Activated naive CD8-positive, alpha-beta T cell treated with anti-CD3 and anti-CD28 coated beads, Interleukin-2, amount 50 U/mL, for 16 hours (primary cell): ENCODE measurements at places on chromosomes 7 and 10.

GRCh38 chr7:115548756-115549155, 481.8 kb downstream of the TFEC start:
- DNase-seq = no peak

DNA sequence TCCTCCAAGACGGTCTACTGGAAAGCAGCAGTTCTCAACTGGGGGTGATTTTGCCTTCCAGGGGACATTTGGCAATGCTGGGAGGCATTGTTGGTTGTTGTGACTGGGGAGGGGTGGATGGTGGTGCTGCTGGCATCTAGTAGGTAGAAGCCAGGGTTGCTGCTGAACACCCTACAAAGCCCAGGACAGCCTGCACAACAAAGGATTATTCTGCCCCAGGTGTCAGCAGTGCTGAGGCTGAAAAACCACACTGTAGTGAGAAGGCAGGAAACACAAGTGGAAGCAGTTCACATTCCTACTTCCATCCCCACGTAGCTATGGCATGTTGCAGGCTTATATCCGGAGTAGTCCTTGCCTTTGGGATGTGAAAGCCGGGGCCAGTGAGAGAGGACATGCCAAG, 86.9 kb downstream of the AOAH start:
- no peak for DNase-seq

- DNase-seq = no peak
Observed at GRCh38 chr10:86699125-86699524, 30.8 kb downstream of the LDB3 start.

DNA sequence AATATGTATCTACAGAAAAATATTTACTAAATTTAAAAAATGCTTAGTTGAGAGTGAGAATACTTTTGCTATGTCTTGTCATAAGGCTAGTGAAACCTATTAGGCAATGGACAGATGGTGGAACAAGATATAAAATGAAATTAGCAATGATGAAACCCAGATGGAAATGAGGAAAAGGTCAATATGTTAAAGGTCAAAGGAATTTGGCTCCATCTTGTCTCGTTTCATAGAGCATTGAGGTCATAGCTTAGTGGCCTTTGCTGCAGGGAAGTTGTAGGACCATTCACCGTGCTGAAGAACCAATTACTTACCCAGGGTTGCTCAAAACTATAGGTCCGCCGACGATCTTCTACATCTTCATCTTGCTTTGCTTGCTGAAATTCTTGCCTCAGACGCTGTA, 683.9 kb downstream of the PARD3 start:
- no peak for DNase-seq

DNA sequence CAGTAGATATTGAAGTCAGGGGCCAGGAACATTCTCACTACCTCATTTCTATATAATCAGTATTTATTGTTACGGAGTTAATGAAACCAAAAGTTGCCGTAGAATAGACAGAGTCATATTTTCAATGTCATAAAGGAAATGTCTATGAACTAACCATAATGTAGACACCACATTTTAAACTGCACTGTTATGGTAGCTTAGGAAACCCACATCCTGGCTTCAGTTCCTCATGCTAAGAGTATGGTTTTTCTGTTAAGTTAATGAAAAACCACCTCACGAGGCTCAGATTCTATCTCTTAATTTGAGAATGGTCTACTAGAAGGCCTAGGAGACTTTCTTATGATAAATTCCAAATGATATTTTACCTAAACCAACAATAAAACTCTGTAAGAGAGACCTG, 166.5 kb downstream of the TMEM26 start:
- no peak for DNase-seq

DNA sequence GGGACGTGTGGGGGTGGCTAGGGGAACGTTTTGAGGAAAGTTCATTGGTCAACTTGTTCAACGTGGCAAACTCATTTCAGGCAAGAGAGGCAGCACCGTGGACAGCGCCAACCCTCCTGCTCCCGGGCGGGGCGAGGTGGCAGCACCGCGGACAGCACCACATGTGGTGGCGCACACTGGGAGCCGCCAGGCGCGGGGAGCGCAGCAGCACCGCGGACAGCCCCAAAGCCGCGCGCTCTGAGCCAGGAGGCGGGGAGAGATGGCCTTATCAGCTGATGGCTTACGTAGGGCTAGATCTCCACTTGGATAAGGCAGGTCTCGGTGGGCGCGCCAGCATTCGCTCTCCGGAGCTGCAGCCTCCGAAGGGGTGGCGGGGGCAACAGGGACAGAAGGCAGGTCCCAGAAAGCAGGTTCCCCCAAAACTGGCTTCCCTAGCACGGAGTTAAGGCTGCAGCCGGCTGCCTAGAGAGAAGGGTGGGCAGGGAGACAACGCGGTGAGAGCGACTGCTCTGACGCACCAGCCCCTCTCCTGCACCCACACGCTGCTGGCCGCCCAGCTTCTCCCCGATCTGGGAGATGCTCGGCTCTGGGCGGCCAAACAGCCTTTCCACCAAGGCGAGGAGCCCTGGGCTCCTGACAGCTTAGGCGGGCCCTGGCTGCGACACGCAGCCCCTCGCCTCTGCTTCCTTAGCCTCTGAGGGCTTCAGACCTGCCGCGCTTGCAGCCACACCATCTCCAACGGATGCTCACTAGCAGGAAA, at the start of gene HTR5A:
Gene HTR5A, plus strand, starts transcription at position 333 of the 760 bp plus-strand sequence. CDS start 576 bp downstream, outside the sequence.
- peak; percentile 51 for DNase-seq

DNA sequence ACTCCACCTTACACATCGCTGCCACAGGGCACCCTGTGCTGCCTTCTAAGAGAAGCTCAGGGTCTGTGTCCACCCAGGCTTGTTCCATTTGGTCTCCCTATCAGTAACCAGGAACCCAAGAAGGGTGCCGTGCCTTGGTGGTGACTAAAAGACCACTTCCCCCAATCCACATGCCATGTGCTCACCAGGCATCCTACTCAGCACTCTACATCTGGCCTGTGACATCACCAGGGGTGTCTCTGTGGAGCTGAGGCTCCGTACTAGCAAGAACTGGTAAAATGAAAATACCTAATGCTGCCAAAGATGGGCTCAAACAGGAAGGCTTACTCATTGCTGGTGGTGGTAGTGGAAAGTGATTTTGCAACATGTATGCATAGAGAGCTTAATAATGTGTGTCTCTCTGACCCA, 19.0 kb upstream of the C10orf71 start:
- DNase-seq = no peak

- DNase-seq = no peak
Observed at GRCh38 chr7:94763268-94763667, 107.3 kb upstream of the SGCE start.

GRCh38 chr10:119805702-119806230, 66.9 kb downstream of the MCMBP start:
- no peak for DNase-seq

- DNase-seq = no peak
Observed at GRCh38 chr10:47121336-47121735, 178.7 kb upstream of the GDF10 start.

GRCh38 chr7:18151422-18151821, 123.8 kb upstream of the PRPS1L1 start:
- no peak for DNase-seq

DNA sequence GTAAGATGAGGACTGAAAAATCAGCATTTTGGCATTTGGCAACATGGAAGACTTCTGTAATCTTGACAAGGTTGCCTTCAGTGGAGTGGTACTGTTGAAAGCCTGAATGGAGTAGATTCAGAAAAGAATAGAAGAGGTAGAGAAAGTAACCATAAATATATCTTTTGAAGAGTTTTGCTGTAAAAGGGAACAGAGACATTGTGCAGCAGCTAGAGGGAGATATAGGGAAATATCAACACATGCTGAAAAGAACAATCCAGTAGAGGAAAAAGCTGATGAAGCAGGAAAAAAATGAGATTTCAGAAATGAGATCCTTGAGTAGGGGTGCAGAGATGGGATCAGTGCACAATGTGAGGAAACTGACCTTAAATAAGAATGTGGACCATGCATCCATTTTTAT, 60.0 kb downstream of the RAPGEF5 start:
- no peak for DNase-seq

GRCh38 chr10:98272245-98272644, 4.3 kb upstream of the LOXL4 start:
- DNase-seq = no peak

DNA sequence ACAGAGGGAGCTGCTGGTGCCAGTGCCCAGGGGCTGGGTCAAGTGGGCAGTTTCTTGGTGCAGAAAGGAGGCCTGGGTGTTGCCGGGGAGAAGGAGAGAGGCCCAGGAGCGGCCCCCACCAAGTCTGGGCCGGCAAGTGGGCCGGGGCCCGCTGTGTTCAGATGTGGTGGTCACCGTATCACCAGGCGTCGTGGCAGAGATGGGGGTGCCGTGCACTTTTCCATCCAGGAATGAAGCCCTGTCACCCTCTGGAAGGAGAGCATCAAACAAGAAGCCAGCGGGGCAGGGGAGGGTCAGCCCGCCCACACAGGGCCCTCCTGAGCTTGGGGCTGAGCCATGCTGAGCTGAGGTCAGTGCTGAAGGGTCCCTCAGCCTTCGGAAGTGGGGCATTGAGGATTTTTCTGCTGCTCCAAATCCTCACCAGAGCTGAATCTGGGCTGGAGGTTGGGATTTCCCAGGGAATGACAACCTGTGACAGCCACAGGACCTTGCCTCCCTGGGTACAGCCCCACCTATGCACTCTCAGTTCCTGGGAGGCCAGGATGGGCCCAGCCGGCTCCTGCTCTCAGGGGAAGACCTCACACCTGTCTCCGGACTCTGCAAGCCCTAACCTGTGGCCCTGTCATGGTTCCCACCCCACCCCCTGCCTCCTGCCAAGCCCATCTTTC, 27.9 kb upstream of the INPP5A start:
- DNase-seq = no peak

- no peak for DNase-seq
Observed at GRCh38 chr7:28546067-28546466, 133.7 kb downstream of the CREB5 start.

GRCh38 chr7:15720849-15721471, 34.5 kb upstream of the MEOX2 start:
- DNase-seq = no peak

DNA sequence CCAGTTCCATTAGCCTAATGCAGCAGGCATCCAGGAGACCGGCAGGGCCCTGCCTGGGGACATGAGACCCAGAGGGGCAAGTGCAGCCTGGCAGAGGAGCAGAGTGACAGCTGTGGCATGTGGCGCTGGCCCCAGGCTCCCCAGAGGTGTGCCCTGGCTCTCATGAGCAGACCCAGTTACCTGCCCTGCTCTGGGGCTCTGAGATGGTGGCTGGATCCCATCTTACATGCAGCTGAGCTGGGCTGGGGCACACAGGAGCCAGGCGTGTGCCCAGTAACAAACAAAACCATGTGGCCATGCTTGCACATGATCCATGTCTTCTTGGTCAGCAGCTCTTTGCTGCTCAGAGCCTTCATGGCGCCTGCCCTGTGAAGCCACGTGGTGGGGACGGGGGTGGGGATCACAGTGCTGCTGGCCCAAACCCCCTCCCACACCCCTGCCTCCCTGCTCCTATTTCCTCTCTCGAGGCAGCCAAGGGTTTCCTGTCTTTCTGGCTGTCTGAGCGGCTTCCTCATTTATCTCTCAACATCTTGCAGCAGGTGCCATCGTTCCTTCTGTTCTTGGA, 40.3 kb upstream of the GTF2I start:
- DNase-seq = no peak

- DNase-seq = no peak
Observed at GRCh38 chr7:117023325-117023854, 70.1 kb downstream of the ST7 start.

GRCh38 chr10:28853195-28853594, 175.9 kb downstream of the BAMBI start:
- no peak for DNase-seq

DNA sequence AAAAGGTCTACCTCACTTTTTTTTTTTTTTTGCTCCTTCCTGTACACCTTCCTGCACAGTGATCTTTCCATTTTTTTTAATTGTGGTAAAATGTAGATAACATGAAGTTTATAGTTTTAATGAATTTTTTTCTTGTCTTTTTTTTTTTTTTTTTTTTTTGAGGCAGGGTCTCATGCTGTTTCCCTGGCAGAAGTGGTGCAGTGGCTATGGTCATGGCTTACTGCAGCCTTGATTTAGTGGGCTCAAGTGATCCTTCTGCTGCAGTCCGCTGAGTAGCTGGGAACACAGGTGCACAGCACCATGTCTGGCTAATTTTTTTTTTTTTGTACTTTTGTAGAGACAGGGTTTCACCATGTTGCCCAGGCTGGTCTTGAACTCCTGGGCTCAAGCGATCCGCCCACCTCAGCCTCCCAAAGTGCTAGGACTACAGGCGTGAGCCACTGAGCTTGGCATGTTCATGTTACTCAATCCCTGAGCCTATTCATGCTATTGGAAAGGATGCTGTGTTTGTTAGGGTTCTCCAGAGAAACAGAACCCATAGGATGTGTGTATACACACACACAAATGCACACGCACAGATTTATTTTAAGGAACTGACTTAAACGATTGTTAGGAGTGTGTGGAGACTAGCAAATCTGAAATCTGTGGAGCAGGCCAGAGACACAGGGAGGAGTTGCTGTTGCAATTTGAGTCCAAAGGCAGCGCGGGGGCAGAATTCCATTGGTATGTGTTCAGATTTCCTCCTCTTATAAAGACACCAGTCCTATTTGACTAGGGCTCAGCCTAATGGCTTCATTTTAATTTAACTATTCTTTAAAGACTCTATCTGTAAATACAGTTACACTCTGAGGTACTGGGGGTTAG, 29.1 kb downstream of the GALNT11 start:
- no peak for DNase-seq

DNA sequence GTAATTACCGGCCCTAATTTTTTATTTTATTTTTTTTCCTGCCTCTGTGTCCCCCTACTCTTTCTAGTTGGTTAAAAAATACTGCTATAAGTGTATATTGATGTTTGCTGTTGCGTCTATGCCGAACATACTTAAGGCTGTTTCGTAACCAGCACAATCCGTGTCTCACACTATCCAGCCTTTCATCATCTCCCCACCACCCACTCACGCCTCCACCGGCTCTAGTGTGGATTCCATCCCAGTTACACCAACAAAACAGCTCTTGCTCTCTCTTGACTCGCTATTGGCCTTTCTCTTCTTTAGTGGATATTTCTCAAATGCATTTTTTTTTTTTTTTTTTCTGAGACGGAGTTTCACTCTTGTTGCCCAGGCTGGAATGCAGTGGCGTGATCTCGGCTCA, 70.1 kb upstream of the CAMK1D start:
- no peak for DNase-seq

- DNase-seq = no peak
Observed at GRCh38 chr10:120783098-120783497, 68.1 kb upstream of the WDR11 start.

DNA sequence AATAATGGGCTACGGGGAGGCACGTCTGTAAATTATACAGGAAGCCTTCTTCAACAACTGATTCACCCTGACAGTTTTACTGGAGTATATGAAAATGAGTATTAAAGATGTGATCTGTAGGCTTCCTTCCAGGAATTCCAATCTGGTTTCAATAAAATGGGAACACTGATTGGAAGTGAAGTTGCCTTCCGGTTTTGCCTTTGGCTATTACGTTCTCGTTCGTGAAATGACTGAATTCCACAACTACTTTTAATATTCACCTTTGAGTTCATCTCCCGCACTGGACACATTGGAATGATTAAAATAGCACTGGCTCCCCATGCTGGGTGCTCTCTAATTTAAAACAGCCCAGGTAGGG, 350.1 kb upstream of the MKI67 start:
- DNase-seq = no peak

GRCh38 chr10:121596689-121597503, 1.3 kb downstream of the FGFR2 start:
- DNase-seq = no peak
